ENCODE measurements at places on chromosomes 1 and 21.
A peak's percentile ranks its signal among the peaks of the same experiment; 100 is the strongest.

DNA sequence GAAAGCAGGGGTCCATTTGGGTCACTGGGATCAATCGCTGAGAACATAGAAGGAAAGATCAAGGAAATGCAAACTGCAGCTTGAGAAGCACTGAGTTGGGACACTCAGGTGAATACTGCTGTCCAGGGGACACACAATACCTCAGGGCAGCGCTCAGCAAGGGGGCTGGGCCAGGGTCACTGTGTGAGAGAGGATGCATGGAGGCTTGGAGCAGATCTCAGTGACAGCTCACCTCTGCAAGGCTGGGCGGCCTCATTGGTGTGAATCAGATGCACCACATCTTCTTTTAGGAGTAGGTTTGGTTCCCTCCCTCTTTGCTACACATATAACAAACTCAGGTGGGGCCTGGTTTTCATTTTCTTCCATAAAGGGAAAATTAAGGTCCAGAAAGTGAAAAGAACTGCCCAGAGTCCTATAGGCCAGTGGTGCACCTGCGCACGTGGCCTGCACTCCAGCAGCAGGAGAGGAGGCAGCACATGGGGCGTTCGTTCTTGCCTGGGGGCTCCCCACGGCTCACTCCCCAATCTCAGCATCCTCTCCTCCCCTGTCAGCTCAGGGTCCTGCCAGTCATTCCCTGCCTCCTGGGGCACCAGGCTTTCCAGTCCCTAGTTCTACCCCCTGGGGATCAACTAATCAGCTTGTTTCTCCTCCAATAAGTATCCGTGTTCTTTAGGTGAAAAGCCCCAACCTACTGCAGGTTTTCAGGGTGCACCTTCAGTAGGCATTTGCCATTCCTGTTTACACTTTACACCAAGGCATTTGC is 1.5 kb downstream of the A3GALT2 start:
- no peak for DNase-seq

GRCh38 chr1:16076031-16076864 is 2.8 kb upstream of the FAM131C start:
- DNase-seq, result peak; percentile 97

DNA sequence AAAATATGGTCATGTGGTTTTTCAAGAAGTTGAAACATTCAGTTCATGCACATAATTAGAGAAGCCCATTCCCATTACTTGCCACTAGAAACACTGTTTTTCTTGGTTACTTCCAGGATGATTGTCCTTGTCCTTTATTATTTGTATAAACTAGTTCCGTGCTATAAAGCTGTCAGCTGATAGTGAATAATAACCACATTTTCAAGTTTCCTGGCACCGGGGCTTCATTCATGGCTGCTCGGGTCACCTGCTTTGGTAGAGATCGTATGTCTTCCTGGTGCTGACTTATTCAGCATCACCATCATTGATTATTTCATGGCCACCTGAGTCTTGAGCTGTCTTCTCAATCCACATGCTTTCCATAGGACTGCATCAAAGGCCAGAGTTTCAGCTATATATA is 62.9 kb upstream of the ZNF326 start:
- DNase-seq, result no peak

- DNase-seq, result no peak
Observed at GRCh38 chr1:224533517-224533916, 82.6 kb upstream of the CNIH3 start.

DNA sequence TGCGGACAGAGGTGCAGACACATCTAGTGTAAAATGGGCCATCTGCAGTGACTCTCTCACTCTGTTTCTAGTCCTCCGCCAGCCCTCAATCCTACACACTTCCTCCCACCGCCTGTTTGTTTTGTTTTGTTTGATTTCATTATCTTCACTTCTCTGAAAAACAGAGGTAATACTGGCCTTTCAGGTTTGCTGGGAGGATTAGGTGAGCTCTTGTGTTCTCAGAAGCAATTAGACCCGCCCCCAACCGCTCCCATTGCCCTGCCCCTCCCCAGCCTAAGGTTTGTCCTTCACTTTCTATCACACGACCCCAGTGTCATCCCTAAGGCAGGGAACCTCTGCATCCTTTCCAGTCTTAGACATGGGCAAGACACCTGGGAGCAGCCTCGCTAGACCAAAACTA is 43.2 kb upstream of the TACSTD2 start:
- no peak for DNase-seq

GRCh38 chr1:156667610-156667967 is 9.6 kb downstream of the NES start:
- peak; percentile 66 for DNase-seq

DNA sequence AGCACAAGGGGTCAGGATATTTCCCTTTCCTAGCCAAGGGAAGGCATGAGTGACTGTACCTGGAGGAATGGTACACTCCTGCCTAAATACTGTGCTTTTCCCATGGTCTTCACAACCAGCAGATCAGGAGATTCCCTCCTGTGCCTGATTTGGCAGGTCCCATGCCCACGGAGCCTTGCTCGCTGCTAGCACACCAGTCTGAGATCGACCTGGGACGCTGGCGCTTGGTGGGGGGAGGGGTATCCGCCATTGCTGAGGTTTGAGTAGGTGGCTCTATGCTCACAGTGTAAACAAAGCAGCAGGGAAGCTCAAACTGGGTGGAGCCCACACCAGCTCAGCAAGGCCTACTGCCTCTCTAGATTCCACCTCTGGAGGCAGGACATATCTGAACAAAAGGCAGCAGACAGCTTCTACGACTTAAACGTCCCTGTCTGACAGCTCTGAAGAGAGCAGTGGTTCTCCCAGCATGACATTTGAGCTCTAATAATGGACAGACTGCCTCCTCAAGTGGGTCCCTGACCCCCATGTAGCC is 486.0 kb upstream of the CHRM3 start:
- DNase-seq, result no peak
